ENCODE measurements at places on chromosomes 3 and 15.

- no peak for DNase-seq
Observed at GRCh38 chr3:189849262-189849661, 218.1 kb downstream of the TP63 start.

DNA sequence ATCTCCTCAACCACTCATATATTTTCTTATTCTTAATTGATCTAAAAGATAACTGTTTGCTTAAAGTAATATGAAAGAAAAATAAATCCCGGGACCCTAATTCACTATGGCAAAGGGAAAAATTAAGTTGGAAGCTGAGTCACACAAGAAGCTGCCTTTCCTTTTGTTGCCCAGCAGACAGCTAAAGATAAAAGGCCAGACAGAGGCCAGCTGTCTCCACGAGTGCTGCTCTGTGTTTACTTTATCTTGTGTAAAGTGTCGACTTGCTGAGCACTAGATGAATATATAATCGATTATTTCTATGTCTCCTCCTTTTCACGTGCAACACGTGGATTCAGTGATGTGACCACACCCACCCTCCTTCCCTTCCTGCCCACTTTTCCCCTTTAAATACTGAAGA lies 52.8 kb upstream of the NSMCE3 start:
- no peak for DNase-seq

DNA sequence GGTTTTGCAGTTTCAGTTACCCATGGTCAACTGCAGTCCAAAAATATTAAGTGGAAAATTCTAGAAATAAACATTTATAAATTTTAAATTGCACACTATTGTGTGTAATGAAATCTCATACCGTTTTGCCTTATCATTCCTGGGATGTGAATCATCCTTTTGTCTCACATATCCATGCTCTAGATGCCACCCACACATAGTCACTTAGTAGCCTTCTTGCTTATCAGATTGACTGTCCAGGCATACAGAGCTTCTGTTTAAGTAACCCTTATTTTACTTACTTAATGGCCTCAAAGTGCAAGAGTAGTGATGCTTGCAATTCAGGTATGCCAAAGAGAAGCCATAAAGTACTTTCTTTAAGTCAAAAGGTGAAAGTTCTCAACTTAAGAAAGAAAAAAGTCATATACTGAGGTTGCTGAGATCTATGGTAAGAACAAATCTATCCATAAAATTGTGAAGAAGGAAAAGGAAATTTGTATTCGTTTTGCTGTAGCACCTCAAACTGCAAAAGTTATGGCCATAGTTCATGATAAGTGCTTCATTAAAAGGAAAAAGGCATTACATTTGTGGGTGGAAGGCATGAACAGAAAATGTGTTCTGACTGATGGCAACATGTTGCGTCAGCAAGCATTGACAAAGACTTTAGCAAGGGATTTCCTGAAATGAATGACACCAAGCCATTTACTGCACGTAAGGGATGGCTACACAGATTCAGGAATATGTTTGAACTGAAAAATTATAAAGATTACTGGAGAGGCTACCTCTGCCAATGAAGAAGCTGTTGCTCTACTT lies 43.8 kb downstream of the SPATA16 start:
- DNase-seq = no peak

- peak; percentile 68 for DNase-seq
Observed at GRCh38 chr15:42134617-42135245, 21.7 kb downstream of the PLA2G4F start.

DNA sequence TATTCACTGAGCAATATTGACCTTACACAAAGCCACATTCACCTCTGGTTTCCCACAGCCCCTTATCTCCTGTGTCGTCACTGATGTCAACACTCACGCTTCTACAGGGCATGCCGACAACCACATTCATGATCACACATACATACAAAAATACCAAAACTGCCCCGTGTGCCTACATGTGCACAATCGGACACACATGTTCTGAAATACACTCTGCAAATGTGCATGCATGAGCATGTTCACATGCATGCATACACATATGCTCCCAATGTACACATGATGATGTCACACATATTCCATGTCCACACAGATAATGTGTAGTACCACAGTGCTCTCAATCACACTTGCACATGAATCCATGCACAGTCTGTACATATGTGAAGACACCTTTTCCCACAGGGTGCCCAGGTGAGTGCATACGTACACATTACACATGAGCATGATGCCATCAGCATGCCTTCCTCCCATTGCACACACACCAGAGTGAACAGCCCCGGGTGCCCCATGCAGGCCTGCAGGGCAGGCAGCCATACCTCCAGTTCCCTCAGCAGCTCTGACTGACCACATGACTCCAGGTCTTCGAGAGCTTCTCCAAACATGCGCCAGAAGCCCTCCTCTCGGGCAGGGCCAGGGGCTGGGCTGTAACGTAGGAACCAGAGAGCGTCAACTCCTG lies 37.0 kb downstream of the GRIP2 start:
- peak; percentile 16 for DNase-seq

DNA sequence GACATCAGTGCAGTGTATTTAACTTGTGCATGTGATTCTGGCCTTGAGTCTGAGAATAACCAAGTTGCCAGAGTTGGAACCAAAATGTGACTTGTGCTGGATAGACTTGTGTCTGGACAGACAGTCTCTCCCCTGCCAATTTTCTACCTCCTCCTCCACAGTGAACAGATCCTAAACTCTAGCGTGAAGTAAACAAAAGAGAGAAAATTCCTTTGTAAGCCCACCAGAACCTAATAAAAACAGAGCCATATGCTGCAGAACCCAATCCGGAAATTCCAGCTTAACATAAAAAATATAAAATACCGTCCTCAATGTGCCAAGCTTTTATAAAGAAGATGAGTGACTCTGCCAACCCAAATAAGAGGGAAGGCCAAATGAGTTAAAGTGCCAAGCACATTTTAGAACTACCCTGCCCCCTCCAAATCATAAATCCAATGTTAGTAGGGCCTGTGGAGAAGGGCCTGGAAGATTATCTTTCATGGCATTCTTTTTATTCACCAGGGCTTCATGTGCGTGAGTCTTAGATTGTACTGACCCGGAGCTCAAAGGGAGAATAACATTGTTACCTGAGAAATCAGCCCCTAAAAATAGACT lies 344.6 kb upstream of the PROK2 start:
- DNase-seq = no peak

GRCh38 chr15:69454953-69455352 lies 2.3 kb downstream of the RPLP1 start:
- no peak for DNase-seq

DNA sequence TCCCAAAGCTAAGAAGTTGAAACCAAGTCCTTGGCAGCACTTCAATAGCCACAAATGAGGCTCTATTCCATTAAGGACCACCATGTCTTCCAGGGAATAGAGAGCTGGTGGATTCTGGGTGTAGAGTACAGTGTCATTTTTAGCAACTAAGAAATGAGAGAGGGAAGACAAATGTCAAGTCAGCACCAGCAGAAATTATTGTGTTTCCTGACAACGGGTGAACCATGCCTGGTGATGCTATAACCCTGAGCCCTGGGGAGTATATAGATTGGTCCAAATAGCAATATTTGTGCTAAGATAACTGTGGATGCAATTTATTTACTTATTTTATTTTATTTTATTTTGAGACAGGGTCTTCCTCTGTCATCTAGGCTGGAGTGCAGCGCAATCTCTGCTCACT lies 305.6 kb upstream of the WNT5A start:
- no peak for DNase-seq

GRCh38 chr3:138850151-138850550 lies 15.4 kb upstream of the PIK3CB start:
- no peak for DNase-seq

DNA sequence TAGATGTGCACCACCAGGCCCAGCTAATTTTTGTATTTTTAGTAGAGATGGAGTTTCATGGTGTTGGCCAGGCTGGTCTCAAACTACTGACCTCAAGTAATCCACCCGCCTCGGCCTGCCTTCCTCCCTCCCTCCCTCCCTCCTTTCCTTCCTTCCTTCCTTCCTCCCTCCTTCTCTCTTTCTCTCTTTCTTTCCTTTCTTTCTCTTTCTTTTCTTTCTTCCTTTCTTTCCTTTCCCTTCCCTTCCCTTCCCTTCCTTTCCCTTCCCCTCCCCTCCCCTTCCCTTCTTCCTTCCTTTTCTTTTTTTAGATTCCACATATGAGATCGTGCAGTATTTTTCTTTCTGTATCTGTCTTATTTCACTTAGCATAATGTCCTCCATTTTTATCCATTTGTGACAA lies 81.3 kb downstream of the FAM81A start:
- DNase-seq = no peak

DNA sequence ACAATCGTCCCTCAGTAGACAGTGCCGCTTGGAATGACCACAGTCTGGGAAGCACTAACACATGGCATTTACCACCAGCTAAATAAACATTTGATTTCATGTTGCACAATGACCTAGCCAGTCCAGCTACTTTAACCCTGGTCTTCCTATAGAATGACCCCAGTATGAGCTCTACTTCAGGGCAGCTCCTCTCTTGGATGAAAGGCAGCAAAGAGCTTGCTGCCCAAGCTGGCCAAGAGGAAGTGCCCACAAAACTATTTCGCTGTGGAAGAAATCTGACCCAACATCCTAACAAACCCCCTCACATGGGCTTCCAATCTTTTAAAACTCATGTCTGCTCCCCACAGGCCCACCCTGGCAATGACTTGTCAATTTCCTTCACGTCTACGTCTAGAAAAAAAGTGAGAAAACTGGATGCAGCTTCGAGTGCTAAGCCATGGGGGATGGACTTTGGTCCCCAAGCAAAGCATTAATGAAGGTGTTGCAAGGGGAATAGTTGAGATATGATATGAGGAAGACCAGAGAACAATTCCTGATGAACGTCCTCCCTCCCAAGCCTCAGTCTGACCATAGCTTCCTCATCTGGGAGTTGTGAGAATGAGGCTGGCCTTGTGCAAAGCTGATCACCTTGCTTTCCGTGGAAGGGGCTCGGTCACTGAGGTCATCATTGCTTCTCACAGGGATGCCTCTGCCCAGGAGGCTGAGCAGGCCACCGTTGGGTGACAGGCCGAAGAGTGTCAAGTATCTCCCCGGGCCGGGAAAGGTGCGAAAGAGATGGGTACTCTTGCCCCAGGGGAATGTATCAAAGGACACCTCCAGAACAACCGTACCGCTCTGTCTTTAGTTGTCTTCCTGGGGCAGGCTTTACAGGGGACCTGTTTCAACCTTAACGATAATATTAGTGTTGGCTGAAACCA lies 964 bp downstream of the SLC25A20 start:
- peak; percentile 89 for DNase-seq

DNA sequence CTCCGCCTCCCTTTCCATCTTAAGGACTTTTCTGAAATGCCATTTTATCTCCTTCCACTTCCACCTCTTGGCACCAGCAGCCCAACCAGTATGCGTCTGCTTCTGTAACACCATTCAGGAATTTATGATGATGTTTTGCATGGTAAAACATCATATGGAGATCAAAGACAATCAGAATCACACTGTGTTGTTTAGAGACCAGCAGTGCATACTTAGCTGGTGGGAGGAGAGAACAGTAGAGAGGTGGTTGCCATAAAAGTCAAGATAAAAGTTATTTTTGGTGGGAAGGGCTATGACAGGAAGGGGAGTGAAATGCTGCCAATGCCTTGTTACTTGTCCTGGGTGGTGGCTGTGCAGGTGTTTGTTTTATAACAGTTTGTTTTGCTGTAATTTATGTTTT lies 268.0 kb downstream of the OPA1 start:
- DNase-seq = no peak

- no peak for DNase-seq
Observed at GRCh38 chr3:176375519-176375918, 821.8 kb downstream of the TBL1XR1 start.

DNA sequence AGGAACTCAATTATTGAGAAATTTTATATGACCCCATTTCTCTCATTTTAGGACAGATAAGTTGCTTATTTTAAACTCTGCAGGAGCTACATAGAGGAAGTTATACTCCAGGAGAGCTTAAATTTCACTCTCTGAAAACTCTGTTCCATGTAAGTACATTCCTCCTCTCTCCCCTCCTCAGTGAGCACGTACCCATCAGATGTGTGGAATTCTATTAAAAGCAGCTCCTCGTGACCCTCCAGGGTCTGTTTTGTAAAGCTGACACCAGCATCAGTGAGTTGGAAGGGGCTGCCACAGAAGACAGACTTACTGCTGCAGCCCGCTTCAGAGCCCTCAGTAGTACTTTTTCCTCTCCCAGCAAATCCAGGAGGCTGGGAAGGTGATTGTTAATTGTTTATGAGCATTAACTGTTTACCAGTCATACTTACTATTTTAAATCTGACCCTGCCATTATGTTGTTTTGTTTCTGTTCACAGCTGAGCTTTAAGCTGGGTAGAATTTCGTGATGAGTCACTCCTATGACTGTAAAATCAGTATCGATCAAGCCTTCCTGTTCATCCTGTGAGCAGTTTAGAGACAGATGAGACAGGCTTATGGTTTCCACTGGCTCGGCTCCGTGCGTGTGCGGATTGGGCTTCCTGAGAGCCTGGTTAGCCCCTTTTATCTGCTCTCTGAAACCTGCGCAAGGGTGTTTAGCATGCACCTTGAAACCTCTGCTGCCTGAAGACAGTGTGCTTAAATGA lies 20.4 kb downstream of the IGF1R start:
- no peak for DNase-seq
